Fibroblast of villous mesenchyme (primary cell): ENCODE measurements at places on chromosomes 6 and 20. TPM values are rescaled to one million over a fixed set of nuclear protein-coding genes. Genes with fewer than 3 reads are reported as not detected.

- peak; percentile 95 for DNase-seq
Measured at GRCh38 chr6:16345449-16346330, 107.3 kb downstream of the GMPR start.

- DNase-seq: peak; percentile 28
Measured at GRCh38 chr6:78611886-78612480, 255.4 kb upstream of the IRAK1BP1 start.

- peak; percentile 63 for DNase-seq
Measured at GRCh38 chr6:125095580-125096301, 57.8 kb upstream of the TPD52L1 start.

- peak; percentile 33 for DNase-seq
Measured at GRCh38 chr6:157514659-157515496, 133.9 kb downstream of the ZDHHC14 start.

GRCh38 chr6:39330476-39330875 is 8.0 kb upstream of the KCNK16 start:
- no peak for DNase-seq

- DNase-seq: peak; percentile 99
Measured at GRCh38 chr20:19964289-19965265, 52.6 kb upstream of the NAA20 start.

DNA sequence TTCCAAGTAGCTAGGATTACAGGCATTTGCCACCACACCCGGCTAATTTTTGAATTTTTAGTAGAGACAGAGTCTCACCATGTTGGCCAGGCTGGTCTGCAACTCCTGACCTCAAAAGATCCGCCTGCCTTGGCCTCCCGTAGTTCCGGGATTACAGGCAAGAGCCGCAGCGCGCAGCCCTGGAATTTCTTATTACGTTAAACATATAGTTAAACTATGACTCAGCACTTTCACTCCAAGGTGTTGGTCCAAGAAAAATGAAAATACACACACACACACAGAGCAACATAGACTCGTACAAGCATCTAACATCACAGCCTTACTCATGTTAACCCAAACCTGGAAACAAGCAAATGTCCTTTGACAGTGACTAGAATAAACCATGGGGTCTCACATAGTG is 663.9 kb downstream of the PRKN start:
- DNase-seq: no peak

- no peak for DNase-seq
Measured at GRCh38 chr20:11496380-11496779, 421.3 kb upstream of the BTBD3 start.

DNA sequence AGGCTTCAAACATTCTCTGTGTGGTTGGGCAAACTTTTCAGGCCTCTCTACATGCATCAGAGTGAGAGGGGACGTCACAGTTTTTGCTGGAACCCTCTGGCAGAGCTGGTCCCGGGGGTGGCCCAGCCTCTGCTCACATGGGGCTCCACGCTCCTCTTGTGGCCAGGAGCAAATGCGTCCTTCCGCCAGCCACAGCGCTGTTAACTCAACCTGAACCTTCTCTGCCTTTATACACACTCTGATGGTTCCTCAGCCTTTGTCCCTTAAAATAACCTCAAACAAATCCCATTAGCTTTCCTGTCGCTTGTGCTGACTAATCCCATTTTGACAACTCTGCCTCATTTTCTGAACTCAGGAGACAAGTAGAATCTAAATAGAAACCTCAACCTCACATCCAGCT is 39.4 kb upstream of the TGM6 start:
- no peak for DNase-seq

GRCh38 chr6:110495949-110496348 is 19.5 kb upstream of the SLC22A16 start:
- no peak for DNase-seq

DNA sequence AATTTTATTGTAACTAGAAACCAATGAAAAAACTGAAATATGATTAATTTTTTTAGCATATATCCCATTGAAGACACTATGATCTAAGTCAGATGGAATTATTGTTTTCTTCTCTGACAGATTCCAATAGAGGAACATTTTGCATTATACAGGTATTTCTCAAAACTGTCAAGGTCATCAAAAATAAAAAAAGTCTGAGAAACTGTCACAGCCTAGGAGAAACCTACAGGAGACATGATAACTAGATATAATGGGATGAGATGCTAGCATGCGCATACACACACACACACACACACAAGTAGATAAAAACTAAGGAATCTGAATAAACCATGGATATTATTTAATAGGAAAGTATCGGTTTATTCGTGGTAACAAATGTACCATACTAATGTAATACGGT is 161.9 kb upstream of the HCRTR2 start:
- no peak for DNase-seq

DNA sequence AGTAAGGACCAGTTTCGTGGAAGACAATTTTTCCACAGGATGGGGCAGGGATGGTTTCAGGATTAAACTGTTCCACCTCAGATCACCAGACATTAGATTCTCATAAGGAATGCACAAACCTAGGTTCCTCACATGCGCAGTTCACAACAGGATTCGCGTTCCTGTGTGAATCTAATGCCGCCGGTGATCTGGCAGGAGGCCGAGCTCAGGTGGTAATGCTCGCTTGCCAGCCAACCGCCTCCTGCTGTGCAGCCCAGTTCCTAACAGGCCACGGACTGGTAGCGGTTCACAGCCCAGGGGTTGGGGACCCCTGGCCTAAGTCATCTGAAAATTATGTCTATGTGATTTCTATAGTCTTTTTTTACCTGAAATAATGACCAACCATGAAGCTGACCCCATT is 217.5 kb downstream of the TMEM200A start:
- no peak for DNase-seq

- no peak for DNase-seq
Measured at GRCh38 chr6:15507746-15508145, 155.1 kb downstream of the DTNBP1 start.

The ANKRD66 gene
- not detected in 2 replicates for total RNA-seq

The ZC2HC1B gene
- not detected in 2 replicates for total RNA-seq

The HS3ST5 gene
- under 0.01 and 0.32 TPM in 2 replicates for total RNA-seq

The DEFB124 gene
- not detected in 2 replicates for total RNA-seq

The CD93 gene
- under 0.01 TPM in 2 replicates for total RNA-seq

The SLC17A3 gene
- not detected in 2 replicates for total RNA-seq

The SLC22A1 gene
- 0.32 and 0.86 TPM in 2 replicates for total RNA-seq

The ZSCAN9 gene
- total RNA-seq: 11.7 and 13.9 TPM in 2 replicates
